ENCODE measurements at places on chromosomes 7 and 10.

- DNase-seq: no peak
Observed at GRCh38 chr10:11527691-11528255, 83.7 kb downstream of the USP6NL start.

DNA sequence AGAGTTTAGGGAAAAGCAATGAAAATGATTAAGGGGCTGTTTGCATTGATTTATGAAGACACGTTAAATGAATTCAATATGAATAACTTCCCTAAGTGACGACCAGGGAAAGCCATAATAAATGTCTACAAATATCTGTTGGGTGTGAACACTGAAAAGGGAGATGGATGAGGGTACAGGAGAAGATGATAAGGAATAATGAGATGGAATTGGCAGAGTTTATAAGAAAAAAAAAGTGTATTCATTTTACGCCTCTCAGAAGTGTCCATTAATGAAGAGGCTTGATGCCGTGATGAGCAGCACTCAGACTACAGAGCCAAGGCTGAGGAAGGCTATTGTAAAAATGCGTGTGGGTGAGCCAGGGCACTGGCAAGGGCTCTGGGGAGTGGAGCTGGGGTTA, 346.7 kb upstream of the AKR1E2 start:
- no peak for DNase-seq

GRCh38 chr7:134787720-134788119, 8.3 kb downstream of the CALD1 start:
- no peak for DNase-seq

DNA sequence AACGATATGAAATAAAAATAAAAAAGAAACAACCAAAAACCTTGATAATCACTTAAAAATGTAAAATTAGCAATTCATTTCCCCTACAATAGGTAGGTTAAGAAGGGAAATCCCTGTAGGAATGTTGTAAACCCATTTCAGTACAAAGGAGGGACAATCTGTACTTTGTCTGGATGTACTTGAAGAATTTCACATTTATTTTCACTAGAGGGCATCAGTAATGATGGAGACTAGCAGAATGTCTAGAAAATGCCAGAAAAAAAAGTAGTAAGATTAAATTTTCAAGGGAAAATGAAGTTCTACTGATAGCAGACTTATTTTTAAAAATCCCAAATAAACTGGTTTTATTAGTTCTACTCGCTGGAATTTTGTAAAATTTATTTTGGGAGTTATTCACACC, 209.0 kb upstream of the FZD1 start:
- no peak for DNase-seq

DNA sequence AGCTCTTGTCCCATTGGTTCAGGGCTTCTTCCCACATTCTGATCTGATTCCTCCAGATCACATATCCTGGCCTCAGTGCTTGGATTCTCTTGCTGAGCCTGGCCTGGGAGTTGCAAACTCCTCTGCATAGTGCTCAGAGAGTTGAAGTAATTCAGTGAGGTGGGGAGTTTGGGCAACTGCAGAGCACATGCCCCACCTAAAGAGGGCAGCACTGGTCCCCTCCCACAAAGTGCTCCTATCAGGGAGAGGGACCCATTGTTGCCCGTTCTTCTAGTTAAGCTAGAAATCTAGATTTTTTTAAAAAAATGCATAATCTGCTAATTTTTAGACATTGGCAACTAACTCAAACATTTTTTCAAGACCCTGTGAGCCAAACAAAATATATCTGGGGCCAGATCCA, 45.1 kb downstream of the CHN2 start:
- no peak for DNase-seq

DNA sequence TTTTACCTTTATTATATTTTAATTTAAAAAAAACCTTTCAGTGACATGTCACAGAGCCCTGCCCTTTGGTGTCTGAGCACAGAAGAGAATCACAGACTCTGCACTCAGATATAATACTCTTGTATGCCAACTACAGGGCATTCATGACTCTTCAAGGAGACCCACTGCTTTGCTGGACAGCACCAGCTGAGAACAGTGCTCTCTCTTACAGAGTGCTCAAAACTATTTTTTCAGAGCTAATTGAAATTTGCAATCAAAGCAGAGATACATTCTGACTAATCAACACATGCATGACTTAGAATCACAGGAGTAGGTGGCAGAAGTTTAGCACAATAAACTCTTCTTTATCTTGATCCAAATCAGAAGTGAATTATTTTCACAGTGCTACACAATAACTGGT, 99.1 kb downstream of the OSBPL3 start:
- DNase-seq: no peak

DNA sequence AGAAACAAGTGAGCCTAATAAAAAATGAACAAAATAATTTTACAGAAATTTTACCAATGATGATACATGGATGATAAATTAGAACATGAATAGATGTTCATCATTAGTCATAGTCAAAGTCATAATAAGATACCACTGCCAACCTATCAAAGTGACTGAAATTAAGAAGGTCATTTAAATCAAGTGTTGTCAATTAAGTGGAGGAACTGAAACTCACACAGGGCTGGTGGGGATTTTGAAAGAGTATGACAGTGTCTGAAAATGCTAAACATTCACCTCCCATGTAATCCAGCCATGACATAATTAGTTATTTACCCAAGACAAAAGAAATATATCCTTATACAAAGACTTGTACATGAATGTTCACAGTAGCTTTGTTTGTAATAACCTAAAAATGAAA, 57.1 kb upstream of the DYNC1I1 start:
- DNase-seq: no peak
